ENCODE measurements at places on chromosomes 7 and 10. TPM values are rescaled to one million over a fixed set of nuclear protein-coding genes. Genes with fewer than 3 reads are reported as not detected.

DNA sequence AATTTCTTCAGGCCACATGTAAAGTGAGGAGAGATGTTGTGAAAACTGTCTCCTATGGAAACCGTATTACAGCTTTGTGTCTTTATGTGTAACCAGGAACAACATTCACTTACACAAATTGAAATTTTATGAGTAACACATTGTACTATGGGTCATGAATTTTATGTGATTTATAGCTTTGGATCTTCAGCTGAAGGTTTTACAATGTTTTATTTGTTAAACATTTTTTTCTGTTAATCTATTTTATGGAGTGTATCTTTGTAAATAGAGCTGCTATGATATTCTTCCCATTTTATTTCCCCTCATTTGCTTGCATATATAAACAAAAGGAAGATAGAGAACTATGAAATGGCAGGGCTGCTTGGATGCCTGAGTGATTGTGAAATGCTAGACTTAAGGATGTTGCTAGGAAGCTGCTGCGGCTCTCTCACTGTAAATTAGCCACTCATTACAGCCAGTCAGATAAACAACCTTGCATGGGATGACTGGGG lies 104.5 kb upstream of the PCLO start:
- no peaks in the 10 kb centered on the region for H3K4me1 ChIP-seq
- no peak overlapping the region for H3K4me3 ChIP-seq
- no peaks in the 10 kb centered on the region for H3K27me3 ChIP-seq
- H3K27ac ChIP-seq: no peak overlapping the region
- no peaks in the 10 kb centered on the region for H3K36me3 ChIP-seq
- DNase-seq: no peak

DNA sequence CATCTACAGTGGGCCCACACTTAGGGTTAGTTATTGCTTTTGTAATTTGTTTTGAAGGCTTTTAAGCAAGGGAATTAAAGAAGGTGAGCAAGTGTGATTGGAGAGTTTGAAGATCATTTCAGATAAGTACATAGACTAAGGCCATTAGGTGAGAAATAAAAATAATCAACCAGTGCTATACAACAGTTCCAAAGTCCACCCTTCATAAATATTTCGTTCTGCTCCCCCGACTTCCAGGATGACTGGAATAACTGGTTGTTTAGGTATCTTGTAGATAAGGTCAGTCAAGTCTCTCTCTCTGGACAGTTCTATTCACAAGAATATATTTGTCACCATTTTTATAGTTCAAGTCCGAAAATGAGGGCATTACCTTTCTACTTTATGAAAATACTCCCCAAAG lies 98.0 kb upstream of the MBL2 start:
- no peaks in the 10 kb centered on the region for H3K27me3 ChIP-seq
- H3K4me3 ChIP-seq: no peak overlapping the region
- no peak for DNase-seq
- no peak overlapping the region for H3K27ac ChIP-seq

DNA sequence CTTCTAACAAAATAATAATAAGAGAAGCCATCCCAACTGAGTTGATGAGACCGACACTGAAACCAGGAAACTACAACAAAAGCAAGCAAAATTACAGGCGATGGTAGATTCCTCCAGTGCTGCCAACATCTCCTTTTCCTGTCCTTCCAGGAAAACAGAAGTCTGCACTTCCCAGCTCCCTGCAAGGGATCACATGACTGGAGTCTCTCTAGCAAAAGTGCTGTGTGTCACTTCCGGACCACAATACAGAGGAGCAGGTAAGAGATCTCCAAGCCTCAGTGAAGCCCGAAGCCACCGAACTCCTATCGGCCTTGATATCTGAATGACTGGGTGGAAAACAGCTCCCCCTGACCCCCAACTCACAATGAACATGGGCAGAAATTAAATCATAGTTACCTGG lies 63.2 kb downstream of the SMURF1 start:
- H3K4me1 ChIP-seq: no peaks in the 10 kb centered on the region
- H3K36me3 ChIP-seq: no peaks in the 10 kb centered on the region
- no peak for DNase-seq
- no peak overlapping the region for H3K27ac ChIP-seq

TRIL gene
- not detected for total RNA-seq

DNA sequence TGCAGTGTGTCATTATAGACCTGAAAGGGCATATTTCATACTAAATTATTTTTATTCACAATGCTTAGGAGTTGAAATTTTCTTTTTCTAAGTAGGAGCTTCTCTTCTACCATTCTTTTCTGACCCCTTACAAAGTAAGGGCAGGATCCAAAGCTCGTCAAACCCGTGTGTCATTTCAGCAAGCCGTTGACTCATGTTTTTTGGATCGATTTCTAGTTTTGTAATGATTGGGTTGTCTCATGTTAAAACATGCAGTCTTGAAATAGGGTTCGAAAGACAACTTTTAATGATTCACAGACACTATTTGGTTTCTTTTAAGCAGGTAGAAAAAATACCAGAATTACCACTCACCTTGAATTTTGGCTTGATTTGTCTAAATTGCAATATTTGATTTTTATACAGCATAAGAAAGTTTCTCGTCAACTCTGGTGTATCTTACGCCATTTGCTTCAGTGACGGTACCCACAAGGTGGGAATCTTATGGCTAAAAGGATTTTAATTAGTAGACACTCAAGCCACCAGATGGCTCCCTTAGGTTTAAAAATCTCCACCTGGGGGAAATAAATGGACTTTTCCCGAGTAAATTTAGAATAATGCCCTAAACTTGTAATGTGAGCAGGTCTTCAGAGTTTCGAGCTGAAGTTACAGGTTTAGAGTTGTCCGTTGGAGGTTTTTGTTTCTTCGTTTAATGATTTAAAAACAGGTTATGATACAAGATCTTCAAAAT lies 283.4 kb downstream of the CCDC3 start:
- no peak overlapping the region for H3K4me3 ChIP-seq
- no peaks in the 10 kb centered on the region for H3K4me1 ChIP-seq
- no peak overlapping the region for H3K27ac ChIP-seq
- no peaks in the 10 kb centered on the region for H3K36me3 ChIP-seq

CALHM2 gene
- total RNA-seq: 19.3 TPM

LLCFC1 gene
- not detected for total RNA-seq

LIPJ gene
- not detected for total RNA-seq

GRCh38 chr7:24831240-24831639 lies 74.0 kb upstream of the GSDME start:
- no peak overlapping the region for H3K27ac ChIP-seq
- peaks cover 13% of the 10 kb centered on the region for H3K36me3 ChIP-seq
- H3K27me3 ChIP-seq: no peaks in the 10 kb centered on the region
- H3K4me3 ChIP-seq: no peak overlapping the region

SLC26A3 gene
- not detected for total RNA-seq

OR2A25 gene
- not detected for total RNA-seq

FAM180A gene
- not detected for total RNA-seq

- H3K4me3 ChIP-seq: no peak overlapping the region
- no peaks in the 10 kb centered on the region for H3K36me3 ChIP-seq
- H3K27me3 ChIP-seq: no peaks in the 10 kb centered on the region
- no peak for DNase-seq
- H3K4me1 ChIP-seq: peaks cover 4% of the 10 kb centered on the region
These were observed 6.7 kb upstream of the AIFM2 start for GRCh38 chr10:70139151-70139996.

DNA sequence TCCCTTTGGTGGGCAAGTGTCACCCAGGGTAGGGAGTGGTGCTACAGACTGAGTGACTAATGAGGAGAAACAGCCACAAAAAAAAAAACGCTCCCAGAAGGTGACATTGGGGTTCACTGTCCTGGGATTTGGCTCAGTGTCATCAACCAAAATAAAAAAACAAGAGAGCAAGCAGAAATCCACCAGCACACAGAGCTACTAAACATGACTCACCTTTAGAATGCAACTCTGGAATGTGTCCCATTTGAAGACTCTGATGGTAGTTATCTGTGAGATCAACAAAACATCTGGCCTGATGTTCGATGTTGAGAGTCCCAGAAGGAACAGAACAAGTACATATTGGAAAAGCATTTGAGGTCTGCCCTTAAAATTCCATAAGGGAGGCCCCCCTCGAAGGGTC lies 200.3 kb upstream of the LYZL2 start:
- H3K4me1 ChIP-seq: no peaks in the 10 kb centered on the region
- H3K36me3 ChIP-seq: no peaks in the 10 kb centered on the region
- H3K27me3 ChIP-seq: no peaks in the 10 kb centered on the region
- H3K4me3 ChIP-seq: no peak overlapping the region
- DNase-seq: no peak

DNA sequence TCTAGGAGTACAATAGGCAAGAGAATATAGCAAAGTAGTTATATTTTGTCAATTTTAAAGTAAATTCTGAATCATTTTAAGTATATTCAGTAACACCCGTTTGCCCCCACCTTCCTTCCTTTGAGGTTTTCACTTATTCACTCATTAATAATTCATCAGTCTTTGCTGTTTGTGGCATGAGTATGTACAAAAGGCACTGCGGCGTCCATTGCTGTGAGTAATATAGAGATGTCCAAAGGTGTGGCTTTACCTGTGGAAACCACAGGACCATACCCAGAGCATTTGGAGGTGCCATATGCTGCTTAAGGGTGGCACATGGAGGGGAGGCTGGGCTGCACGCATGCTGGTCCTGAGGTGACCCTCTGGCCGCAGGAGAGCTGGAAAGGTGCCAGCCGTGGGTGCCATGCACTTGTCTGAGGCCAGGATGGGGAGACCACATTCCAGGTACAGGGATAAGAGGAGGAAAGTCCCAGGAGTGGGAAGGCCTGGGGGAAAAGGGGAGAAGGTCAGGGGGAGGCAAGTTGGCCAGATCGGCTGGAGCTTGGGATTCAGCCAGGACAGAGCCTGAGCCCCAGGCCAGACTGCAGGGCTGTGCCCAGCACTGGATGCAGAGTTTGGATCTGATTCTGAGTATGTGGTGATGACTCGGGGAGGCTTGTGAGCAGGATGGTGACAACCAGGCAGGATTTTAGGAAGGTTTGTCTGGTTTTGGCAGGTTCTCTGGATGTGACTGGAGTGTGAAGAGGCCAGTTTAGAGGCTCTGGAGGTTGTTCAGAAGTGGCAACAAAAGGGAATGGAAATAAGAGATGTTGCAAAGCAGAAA lies 223.4 kb downstream of the MGMT start:
- H3K36me3 ChIP-seq: no peaks in the 10 kb centered on the region
- H3K4me1 ChIP-seq: no peaks in the 10 kb centered on the region
- H3K4me3 ChIP-seq: no peak overlapping the region
- H3K27me3 ChIP-seq: no peaks in the 10 kb centered on the region

GRCh38 chr10:103852856-103853255 lies 2.5 kb downstream of the SH3PXD2A start:
- DNase-seq: no peak
- peaks cover 5% of the 10 kb centered on the region for H3K27me3 ChIP-seq
- H3K4me3 ChIP-seq: no peak overlapping the region
- peaks cover 9% of the 10 kb centered on the region for H3K4me1 ChIP-seq

GRCh38 chr7:155066417-155066950 lies 3.6 kb upstream of the HTR5A start:
- H3K4me3 ChIP-seq: no peak overlapping the region
- H3K4me1 ChIP-seq: no peaks in the 10 kb centered on the region
- no peak for DNase-seq
- H3K27ac ChIP-seq: no peak overlapping the region
- H3K27me3 ChIP-seq: no peaks in the 10 kb centered on the region

GRCh38 chr7:138235207-138235606 lies 158.9 kb downstream of the AKR1D1 start:
- no peak overlapping the region for H3K4me3 ChIP-seq
- H3K4me1 ChIP-seq: no peaks in the 10 kb centered on the region
- DNase-seq: no peak
- H3K36me3 ChIP-seq: no peaks in the 10 kb centered on the region
- no peaks in the 10 kb centered on the region for H3K27me3 ChIP-seq
- H3K27ac ChIP-seq: no peak overlapping the region

DNA sequence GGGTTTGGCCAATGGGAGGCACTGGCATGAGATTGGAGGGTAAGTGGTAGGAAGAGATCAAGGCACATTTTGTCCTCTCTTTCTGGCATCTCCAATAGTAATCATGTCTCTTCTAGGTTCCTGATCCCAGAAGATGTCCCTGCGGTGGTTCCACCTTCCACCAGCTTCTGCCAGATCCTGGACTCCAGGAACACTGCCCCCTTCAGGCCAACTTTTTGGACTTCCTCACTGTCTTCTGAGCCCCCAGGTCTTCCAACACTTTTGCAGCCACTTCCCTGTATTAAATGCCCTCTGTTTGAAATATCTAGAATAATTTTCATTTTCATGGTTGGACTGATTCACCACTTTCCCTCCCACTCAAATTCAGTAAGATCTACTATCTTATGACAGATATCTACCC lies 60.9 kb downstream of the BAMBI start:
- no peak for DNase-seq
- no peaks in the 10 kb centered on the region for H3K36me3 ChIP-seq
- no peaks in the 10 kb centered on the region for H3K4me1 ChIP-seq

UCMA gene
- total RNA-seq: not detected

- H3K27ac ChIP-seq: peak overlapping the region; percentile 73
- H3K36me3 ChIP-seq: peaks cover 34% of the 10 kb centered on the region
- H3K4me1 ChIP-seq: peaks cover 36% of the 10 kb centered on the region
- no peaks in the 10 kb centered on the region for H3K27me3 ChIP-seq
These were observed 53.3 kb downstream of the FIGNL1 start for GRCh38 chr7:50396856-50397255.

- no peak for DNase-seq
- peaks cover 9% of the 10 kb centered on the region for H3K36me3 ChIP-seq
- H3K27ac ChIP-seq: no peak overlapping the region
- no peaks in the 10 kb centered on the region for H3K27me3 ChIP-seq
- no peaks in the 10 kb centered on the region for H3K4me1 ChIP-seq
These were observed 101.9 kb downstream of the LHPP start for GRCh38 chr10:124563320-124564040.

DNA sequence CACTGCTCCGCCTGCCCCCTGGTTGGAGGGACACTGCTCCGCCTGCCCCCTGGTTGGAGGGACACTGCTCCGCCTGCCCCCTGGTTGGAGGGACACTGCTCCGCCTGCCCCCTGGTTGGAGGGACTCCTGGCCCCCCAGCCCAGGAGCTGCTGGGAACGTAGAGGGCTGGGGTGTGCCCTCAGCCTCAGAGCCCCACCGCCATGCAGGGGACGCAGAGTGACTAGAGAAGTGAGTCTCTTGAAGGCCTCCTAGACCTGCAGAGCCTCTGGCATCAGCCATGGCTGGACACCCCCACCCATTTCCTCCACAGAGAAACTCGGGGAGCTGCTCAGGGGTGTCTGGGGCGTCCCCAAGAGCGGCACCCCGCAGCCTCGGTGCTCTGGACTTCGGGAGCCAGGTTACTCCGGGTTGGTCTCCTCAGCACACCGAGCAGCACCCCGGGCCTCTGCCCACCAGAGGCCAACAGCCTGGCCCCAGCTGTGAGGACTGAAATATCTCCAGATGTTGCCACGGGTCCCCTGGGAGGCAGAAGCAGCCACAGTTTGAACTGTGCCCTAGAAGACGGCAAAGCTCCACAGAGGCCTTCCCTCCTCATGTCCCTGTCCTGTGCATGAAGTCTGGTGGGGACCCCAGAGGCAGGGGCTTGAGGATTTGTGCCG lies 191.9 kb downstream of the ELFN1 start:
- H3K36me3 ChIP-seq: peaks cover 4% of the 10 kb centered on the region
- H3K4me3 ChIP-seq: no peak overlapping the region
- no peak for DNase-seq
- no peaks in the 10 kb centered on the region for H3K4me1 ChIP-seq
- H3K27ac ChIP-seq: no peak overlapping the region

SVOPL gene
- total RNA-seq: not detected

Measured in naive thymus-derived CD4-positive, alpha-beta T cell (primary cell).